ENCODE measurements at places on chromosomes 5 and 9.

- no peak for DNase-seq
Observed at GRCh38 chr5:129639331-129639730, 108.6 kb upstream of the MINAR2 start.

GRCh38 chr5:99019254-99019653, 90.4 kb upstream of the CHD1 start:
- DNase-seq: no peak

- DNase-seq: peak; percentile 48
Observed at GRCh38 chr5:109455598-109456096, 45.9 kb upstream of the PJA2 start.

- DNase-seq: no peak
Observed at GRCh38 chr9:114930056-114930812, at the start of gene TNFSF8. TNFSF8 (minus strand) TSS chr9:114930591; CDS start chr9:114930303, 288 bp downstream.

DNA sequence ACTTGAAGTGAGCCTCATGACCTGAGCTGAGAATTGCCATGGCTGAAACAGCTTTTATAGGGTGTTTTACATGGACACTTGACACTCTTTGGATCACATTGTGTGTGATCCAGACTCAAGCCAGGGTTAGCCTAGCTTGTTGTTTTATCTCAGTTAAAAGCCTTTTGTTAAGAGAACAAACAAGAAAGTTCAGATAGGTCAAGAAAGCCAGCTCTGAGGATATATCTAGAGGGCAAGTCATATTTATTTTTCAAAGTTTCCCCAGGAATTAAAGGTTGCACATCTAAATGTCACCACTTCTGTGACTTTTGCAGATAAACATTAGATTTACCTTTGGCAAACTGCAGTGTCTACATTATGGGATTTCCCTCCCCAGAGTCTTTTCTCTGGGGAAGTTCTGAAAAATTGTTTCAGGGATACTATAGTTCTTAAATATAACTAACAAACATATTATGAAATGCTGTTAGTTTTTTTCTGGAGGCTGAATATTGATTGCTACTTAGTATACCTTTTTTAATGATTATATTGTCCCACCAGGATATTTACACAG, 134.5 kb downstream of the C9orf152 start:
- DNase-seq: no peak

Data from uterus (tissue), 4 donors.